ENCODE measurements at places on chromosomes 4 and X.

DNA sequence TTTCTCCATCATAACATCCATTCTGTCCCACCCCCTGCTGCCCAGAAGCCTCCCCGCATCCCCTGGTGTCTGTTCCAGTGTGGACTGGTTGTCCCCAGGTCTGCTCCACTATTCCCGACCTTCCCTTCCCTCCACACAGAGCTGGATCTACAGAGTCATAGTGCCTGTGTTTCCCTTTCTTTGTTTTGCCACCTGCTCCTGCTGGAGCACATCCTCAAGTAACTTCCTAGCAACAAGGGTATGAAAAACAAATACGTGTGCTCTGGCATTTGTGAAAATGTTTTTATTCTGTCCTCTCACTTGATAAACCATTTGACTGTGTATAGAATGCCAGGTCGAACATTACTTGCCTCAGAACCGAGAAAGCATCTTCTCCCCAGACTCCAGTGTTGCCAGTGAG, 29.9 kb upstream of the ADRA2C start:
- DNase-seq = no peak

DNA sequence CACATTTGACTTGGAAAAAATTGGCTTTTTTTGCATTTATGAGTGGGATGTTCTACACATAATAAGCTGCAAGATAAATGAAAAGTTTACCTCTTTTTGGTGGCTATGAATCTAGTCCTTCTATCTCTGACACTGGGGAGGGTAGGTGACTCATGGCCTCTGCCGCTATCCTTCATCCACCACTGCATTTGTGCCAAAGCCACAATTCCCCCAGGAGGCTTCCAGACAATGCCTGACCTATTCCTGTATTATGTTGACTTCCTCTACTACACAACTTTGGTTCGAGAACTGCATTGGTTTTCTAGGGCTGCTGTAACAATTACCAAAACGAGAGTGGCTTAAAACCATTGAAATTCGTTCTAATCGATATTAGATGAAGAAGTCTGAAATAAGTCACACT, 245.6 kb downstream of the TRAM1L1 start:
- DNase-seq = no peak

- DNase-seq = no peak
Observed at GRCh38 chr4:152941411-152941810, 5.3 kb downstream of the FHDC1 start.

GRCh38 chr4:1887052-1887451, 15.9 kb downstream of the NSD2 start:
- DNase-seq = no peak

GRCh38 chrX:40268188-40268520, 170.4 kb upstream of the BCOR start:
- DNase-seq = no peak

DNA sequence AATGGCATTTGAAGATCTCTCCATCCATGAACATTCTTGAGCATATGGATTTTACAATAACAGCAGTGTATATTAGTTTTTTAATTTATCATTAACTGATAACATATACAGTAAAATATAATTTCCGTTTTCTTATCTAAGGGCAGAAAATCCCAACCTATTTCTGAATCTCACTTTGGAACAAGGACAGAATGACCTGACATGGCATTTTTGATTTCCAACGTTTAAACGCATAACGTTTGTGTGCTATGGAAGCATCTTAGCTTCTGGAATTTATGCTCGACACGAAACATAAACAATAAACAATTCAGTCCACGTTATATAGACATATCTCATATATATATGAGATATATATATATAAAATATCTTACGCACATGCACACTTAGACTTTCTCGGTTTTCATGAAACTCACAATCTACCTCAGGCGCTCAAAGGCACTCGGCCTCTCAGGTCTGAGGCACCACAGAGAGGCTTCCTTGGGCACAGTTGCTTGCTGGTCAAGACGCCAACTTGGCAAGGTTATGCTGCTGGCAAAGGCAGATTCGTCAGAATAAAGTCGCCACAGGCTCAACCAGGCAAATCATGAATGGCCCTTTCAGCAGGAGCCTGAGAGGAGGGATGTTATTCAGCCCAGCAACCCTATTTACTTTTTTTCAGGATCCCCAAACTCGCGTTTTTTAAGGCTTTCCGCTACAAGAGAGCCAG, 1.0 kb upstream of the UGT8 start:
- no peak for DNase-seq

GRCh38 chr4:63430105-63430504, 979.1 kb downstream of the TECRL start:
- no peak for DNase-seq

DNA sequence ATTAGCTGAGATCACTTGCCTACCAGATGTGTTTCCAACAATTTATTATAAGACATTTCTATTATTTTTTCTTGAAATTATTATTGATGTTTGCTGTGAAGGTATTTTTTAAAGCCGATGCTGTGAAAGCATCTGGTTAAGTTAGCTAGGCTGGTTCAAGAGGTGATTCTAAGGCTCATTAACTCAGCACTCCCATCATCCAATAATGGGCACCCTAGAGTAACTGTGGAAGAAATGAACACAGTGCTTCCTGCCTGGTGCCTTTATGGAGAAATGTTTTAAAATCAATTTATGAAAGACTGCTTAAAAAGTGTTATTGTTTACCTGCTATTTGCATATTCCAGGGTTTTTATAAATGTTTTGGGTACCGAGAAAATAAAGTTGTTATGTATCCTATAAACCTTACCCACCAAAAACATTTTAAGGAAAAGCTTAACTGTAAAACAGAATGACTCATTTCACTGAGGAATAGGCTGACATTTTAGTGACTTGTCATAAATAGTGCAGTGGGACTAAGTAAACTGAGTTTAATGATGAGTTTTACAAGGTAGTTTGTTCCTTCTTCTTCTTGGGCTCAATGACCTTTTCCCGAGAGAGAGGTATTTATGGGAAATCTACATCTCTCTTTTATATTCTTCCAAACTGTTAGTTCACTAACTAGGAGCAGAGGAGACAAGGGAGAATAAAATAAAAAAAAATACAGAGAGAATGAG, 310.0 kb upstream of the AADAT start:
- DNase-seq = no peak

GRCh38 chr4:85898231-85898630, 423.3 kb downstream of the ARHGAP24 start:
- DNase-seq = no peak

DNA sequence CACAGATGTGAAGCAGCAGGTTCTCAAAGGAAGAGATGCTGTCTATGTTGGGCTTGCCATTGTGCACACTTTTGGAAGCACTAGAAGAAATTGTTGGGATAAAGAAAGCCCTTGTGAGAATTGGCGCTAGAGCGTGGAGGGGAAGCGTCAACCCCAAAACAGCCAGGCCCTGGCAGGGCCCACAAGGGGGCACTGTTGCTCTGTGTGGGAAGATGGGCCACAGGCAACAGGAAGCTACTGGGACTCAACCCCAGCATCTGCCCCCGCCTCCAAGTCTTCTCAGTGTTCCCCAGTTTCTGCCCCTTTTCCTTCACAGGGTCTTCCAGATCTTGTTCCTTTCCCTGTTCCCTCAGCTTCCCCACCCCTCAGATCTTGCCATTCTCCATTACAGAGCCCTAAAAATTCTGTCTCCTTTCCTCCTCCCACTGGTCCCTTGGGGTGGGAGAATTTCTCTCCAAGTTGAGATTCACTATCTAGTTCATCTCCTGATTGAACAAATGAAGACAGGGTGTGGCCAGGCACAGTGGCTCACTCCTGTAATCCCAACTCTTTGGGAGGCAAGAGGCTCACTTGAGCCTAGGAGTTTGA, 85.5 kb downstream of the STARD8 start:
- no peak for DNase-seq

DNA sequence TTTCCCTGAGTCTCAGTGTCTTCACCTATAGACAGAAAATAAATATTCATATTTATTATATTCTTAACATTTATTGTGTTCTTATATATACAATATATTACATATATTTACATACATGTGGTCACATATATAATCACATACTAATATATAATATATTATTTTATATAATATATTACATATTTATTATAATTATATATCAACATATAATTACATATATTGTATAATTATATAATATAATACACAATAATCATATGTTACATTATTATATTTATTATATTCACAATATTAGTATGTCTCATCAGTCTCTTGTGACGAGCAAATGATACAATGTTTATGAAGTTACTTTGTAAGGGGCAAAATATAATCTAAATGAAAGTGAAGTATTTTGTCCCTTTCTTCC, 87.7 kb downstream of the KDR start:
- DNase-seq = no peak

GRCh38 chr4:55611358-55612059, 19.5 kb upstream of the PDCL2 start:
- DNase-seq = no peak

DNA sequence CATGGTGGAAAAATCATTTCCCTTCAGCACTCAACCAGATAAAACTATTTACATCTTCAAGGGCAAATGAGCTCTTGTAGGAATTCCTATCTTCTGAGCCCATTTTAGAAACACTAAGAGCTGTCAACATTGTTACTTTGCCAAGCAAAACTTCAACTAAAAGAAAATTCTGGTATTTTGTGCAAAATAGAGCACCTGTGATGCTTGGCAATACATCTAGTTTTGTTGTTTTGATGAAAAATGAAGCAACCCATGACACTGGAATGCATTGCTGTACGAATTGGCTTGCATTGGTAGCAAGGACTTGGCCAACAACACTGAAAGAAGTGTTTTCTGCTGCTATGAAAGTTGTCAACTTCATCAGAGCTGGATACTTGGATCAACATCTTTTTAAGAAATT, 194.4 kb downstream of the COX18 start:
- DNase-seq = no peak

GRCh38 chr4:78599931-78600375, 48.4 kb downstream of the ANXA3 start:
- DNase-seq = no peak

DNA sequence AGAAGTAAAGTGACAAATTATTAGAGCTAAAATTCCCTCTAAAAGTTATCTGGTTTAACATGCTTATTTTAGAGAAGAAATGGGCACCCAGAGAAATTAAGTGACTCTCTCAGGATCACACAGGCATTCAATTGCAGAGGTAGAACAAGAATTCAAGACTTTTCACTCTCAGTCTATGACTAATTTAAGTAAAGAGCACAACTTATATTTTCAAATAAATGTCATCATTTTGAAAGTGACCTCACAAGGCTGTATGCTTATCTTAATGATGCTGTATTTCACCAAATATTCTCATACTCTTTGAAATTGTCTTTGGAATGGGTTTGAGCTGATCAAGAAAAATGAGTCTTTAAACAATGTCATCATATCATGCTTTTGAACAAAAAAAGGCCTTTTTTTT, 15.3 kb downstream of the GPR174 start:
- no peak for DNase-seq

GRCh38 chrX:31268359-31268758, 196.5 kb upstream of the FTHL17 start:
- DNase-seq = no peak

DNA sequence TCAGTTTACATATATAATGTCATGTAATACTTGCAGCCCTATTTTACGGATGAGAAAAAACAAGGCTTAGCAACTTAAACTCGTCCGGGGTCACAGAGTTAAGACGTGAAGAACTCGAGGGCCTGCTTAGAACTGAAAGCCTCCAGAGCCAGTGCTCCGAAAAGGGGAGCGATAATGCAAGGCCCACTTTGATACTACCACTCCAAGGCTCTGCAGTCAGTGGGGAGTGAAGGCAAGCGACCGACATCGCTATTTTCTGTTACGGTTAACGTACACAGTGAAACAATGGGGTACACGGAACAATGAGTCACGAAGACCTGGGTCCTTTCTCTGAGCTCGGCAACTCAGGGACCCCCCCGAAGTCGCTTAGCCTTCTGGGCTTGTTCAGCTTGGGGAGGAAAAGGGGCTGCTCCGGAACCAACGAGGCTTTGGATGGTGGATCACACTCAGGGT, 965 bp downstream of the PPA2 start:
- DNase-seq = no peak

DNA sequence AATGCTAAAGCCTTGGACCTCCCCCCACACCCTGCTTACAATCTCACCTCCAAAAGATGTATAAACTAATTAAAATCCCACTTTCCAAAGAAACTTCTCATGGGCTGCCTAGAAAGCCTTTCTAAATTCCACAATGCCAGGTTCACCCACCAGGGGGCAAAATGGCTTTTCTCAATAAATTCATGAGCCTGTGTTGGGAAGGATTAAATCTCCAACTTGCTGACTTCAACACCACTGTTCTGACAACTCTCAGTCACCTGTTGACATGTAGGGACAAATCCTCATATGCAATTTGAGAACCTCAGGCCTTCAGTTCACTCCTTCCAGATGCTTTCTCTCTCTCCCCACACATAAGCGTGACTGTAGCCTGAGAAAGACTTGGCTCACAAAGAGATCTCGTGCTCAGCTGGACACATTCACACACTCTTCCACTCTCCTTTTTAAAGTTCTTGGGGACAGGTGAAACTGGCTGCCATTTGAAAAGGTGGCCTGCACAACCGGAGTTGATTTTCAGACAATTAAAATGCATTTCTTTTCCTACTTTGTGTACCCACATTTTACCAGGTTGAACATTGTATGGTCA, 88.6 kb upstream of the PRPS2 start:
- no peak for DNase-seq

GRCh38 chr4:38535717-38536116, 128.3 kb upstream of the KLF3 start:
- DNase-seq = no peak

DNA sequence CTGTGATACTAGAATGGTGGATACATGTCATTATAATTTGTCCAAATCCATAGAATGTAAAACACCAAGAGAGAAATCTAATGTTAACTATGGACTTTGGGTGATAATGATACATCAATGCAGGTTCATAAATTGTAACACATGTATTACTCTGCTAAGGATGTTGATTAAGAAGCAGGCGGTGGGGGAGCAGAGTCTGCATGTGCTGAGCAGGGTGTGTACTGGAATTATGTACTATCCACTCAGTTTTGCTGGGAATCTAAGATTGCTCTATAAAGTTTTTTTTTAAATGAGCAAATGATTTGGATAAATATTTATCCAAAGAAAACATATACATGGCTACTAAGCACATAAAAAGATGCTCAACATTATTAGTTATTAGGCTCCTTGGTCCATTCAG, 15.0 kb upstream of the MANBA start:
- no peak for DNase-seq

- DNase-seq = no peak
Observed at GRCh38 chr4:1055721-1056590, 44.5 kb downstream of the FGFRL1 start.

DNA sequence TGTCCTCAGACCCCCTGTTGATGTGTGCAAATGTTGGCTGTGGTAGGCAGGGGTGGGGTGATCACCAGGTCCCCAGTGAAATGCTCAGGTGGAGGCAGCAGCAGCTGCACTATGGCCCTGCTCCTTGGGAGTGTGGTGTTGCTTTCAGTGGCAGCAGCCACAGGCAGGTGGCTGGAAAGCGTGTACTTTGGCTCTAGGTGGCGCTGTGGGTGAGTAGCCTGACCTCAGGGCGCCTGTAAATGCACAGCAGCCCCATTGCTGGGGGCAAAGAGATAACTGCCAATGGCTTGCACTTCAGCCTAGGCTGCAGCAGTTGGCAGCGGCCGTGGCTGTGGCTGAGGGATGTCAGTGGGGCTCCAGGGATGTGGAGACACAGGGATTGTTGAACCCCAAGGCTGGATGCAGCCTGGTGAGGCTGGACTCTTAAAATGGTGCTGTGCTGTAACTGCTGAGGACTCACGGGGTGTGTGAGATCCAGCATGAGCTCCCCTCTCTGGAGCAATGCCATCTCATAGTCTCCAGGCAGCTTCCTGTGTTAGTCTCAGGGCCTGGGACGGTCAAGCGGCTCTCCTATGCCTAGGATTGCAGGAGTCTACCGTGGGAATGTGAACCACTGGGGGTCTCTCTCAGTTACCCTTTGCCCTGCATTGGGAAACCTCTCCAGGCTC, 421.7 kb upstream of the HTR2C start:
- no peak for DNase-seq
